ENCODE measurements at places on chromosomes 1 and 21.

- peak; percentile 73 for DNase-seq
These were observed 31.1 kb downstream of the MRAP start for GRCh38 chr21:32329776-32330175.

GRCh38 chr21:46454634-46455390 lies 3.9 kb upstream of the DIP2A start:
- peak; percentile 16 for DNase-seq

GRCh38 chr1:28518745-28519341 lies 13.0 kb downstream of the RCC1 start:
- DNase-seq, result no peak

- no peak for DNase-seq
These were observed 645.0 kb downstream of the PTPRC start for GRCh38 chr1:199283794-199284193.

DNA sequence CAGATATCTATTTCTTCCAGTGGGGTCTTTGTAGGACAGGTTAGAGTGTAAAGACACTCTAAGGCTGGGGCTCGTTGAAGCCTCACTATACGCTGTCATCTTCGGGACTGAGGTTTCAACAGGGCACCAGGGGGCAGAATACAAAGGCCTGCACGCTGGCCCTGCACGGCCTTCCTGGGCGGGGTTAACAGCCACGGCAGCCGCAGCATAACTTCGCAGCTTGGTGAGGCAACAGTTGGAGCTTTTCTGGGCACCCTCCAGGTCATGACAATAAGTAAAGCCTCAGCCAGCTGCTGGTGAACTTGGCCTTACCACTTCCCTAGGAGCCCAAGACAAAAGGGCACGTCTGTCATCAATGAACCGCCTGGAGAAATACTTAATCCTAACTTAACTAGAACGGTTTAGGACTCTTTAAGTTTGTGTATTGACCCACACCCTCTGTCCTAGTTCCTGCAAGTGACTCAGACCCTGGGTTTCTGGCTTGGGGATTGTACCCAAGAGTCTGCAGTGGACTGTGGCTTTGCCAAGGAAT lies 2.3 kb upstream of the RUNX1 start:
- peak; percentile 72 for DNase-seq

DNA sequence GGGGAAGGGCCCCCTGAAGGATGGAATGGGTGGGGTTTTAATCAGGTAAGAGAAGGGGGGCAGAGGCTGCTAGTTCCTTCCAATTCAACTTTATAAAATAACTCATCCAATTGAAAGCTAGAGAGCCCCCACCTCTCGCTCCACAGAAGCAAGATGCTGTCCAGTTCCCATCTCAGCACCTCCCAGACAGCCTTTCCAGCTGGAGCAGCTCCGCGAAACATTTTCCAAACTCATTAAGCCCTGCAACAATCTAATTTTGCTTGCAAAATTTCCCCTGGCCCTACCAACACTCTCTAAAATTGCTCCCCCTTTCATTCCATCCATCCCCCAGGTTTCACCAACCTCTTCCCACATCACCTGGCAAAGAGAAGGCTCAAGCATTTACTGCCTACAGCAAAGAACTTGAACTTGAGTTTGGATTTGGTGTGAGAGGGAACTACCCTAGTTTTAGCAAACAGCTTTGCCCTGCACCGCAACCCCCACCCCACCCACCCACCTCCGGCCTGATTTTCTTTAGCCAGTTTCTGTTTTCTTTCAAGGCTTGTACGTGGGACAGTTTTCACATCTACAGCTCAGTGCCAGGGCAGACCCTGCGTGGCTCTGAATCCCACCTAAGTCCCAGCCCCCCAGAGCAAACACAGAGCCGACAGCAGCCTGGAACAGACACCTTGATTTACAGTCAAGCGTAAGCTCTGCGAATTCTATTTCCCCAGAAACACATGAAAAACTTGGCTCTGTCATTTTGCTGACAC lies 46.7 kb downstream of the SYF2 start:
- no peak for DNase-seq

DNA sequence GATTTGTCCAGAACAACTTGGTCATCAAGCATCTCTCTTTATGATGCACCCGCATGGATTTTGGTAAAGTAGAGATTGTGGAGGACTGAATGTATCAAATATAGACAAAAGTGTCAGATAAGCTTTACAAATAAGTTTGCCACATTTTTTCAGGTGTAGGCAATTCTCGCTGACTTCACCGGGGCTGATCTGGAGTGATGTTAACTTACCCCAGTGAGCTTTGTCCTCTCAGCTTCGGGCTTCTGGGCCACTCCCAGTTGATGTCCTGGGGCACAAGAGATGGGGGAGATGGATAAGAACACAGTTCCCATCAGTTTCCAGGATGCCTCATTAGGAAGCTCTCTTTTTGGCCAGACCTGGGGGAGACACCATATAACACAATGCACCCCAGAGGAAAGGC lies 117.7 kb downstream of the ETS2 start:
- no peak for DNase-seq

- no peak for DNase-seq
These were observed 144.0 kb downstream of the FMN2 start for GRCh38 chr1:240235521-240236288.

GRCh38 chr1:31593770-31594632 lies 17.7 kb downstream of the TINAGL1 start:
- peak; percentile 73 for DNase-seq

GRCh38 chr1:225866061-225866837 lies 15.9 kb downstream of the TMEM63A start:
- peak; percentile 57 for DNase-seq

DNA sequence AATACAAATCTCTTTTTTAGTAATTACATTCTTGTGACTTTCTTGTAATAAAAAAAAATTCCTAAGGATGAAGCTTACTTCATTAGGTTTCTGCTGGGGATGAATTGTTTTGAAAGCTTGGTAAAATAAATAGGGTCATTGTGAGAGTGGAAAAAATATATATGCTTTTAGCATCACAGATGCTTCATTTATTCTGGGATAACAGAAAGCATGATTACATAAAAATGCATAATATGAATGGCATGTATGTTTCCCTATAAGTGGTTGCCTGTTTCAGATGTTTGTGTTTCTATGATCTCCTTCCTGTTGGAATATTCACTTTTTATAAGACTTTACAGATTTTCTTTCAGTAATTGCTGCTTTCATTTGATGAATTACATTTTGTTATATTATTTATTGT lies 42.3 kb downstream of the HMCN1 start:
- no peak for DNase-seq

GRCh38 chr1:244047621-244048255 lies 3.3 kb upstream of the ZBTB18 start:
- DNase-seq, result no peak
